GM12891 (cell line): ENCODE measurements at places on chromosomes 12 and 14.

GRCh38 chr12:59636945-59637691 is 41.3 kb downstream of the SLC16A7 start:
- DNase-seq, result no peak

DNA sequence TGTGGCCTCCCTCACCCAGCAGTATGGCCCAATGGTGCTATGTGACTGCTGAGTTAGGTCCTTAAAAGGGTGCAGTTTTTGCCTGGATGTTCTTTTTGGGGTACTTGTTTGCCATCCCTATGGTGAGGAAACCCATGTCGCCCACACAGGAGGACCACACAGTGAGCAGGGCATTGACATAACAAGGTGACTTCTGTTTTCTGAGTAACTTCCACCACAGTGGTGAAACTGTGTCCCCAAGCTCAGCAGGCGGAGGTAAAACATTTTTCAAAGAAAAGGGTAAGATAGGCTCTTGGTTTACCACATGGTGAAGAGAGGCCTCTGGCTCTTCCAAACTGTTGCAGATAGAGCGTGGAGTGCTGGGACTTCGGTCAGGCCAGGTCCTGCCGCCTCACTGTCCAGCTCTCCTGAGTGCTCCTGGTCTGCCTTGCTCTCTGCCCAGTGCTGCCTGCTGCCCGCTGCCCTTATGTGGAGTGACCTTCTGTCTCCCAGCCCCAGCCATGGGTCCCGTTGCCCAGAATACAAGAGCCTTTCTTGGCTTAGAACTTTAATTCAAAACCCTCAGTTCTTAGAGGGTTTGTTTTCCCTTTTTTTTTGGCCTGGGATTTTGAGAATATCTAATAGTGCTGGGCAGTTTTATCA is 54.0 kb downstream of the TRAF3 start:
- no peak for DNase-seq

GRCh38 chr12:53499266-53500141 is at the start of gene MAP3K12:
Gene MAP3K12, minus strand, starts transcription at chr12:53499458. Its CDS starts 12,067 bp downstream, at chr12:53487391.
- DNase-seq, result no peak

DNA sequence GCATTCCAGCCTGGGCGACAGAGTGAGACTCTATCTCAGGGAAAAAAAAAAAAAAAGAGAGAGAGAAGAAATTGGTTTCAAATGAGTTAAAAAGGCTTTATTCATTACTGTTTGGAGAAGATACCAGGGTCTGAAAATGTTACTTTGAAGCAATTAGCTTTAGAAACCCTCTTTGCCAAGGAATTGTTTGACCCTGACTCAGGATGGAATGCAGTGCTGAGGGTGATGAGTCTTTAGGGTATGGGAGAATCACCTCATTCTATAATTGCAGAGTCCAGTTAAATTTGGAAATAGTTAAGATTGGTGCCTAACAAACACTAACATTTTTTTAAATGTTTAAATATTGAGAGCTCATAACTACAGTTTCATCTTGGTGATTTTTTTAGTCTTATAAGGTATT is 13.3 kb downstream of the RAP1B start:
- no peak for DNase-seq

GRCh38 chr14:82182646-82183045 is 649.0 kb upstream of the SEL1L start:
- no peak for DNase-seq
